ENCODE measurements at places on chromosomes 12 and 14. TPM values are rescaled to one million over a fixed set of nuclear protein-coding genes. Genes with fewer than 3 reads are reported as not detected.

CMKLR1 gene
- total RNA-seq = 1.5 TPM

SLC25A47 gene
- total RNA-seq = 151 TPM

- DNase-seq = no peak
Observed at GRCh38 chr12:105477873-105478272, 147.4 kb downstream of the C12orf75 start.

GRCh38 chr14:68948686-68949600 lies 30.2 kb downstream of the ACTN1 start:
- DNase-seq = no peak

DNA sequence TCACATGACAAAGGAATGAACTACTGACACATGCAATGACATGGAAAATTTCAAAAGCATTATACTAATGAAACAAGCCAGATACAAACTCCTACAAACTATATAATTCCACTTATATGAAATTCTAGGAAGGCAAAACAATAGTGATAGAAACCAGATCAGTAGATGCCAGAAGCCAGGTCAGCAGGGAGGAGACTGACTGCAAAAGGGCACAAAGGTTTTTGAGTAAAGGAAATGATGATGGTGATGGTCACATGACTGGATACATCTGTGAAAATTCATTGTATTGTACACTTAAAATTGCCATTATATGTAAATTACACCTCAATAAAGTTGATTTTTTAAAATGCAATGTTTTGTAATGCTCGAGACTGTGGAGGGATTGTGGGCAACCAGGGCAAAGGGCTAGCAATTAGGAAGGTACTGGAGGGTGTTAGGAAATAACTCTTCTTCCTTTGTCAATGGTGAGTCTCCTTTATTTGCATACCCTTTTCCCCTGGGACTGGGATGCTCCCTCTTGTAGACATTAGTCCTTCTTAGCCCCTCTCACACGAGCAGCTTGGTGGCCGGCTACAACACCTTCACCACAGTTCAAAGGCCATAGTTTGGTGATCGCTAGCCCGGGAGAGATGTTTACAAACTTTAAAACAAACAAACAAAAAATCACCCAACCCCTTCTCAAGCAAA lies 6.7 kb upstream of the PRPF40B start:
- no peak for DNase-seq

DNA sequence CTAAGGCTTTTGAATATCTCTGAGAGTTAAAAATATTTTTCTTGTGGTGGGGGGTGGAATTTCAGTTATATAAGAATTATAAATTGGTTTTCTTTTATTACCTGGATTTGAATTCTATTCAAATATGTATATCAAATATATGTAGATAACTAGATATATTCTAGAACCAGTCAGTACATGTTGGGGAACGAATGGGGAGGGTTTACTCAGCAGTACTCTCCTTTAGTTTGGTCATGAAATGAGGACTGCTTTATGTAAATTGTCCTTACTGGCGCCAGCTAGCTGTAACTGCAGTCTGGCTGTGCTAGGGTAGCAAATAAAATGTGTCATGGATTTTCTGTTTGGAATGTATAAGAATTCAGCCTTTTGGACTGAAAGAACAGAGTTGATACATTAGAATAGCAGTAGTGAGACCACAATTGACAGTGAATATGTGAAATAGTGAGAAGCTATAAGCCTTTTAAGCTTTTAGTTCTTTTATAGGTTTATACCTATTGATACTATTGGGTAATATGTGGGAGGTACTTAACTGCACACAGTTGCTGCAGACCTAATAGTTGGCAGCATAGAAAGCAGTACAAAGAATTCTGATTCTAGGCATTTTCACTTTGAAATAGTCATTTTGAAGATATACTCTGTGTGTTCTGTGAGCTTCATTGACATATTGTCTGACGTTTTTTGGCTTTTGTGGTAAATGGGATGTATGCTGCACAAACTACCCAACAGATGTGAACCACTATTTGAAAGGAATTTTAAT lies 29.0 kb downstream of the ATF7IP start:
- no peak for DNase-seq

- DNase-seq = no peak
Observed at GRCh38 chr12:85996280-85996679, 122.2 kb downstream of the NTS start.

CACNA2D4 gene
- 0.92 TPM for total RNA-seq

DNA sequence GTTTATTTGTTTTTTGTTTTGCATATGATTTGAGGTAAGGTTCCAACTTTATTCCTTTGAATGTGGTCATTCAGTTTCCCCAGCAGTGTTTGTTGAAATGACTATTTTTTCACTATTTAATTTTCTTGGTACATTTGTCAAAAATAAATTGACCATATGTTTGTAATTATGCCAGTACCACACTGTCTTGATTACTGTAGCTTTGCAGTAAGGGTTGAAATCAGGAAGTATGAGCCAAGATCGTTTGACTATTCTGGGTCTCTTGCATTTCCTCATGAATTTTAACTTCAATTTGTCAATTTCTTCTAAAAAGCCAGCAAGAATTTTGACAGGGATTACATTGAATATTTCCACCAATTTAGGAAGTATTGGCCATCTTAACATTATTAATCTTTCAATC lies 199.3 kb upstream of the PPFIA2 start:
- DNase-seq = no peak

GRCh38 chr12:67355428-67356379 lies 86.5 kb downstream of the CAND1 start:
- DNase-seq = no peak

- no peak for DNase-seq
Observed at GRCh38 chr12:27524494-27524835, 459 bp downstream of the PPFIBP1 start.

- no peak for DNase-seq
Observed at GRCh38 chr12:75437564-75437963, 43.0 kb upstream of the GLIPR1 start.

All from right lobe of liver (tissue), 6 donors.